ENCODE measurements at places on chromosomes 5 and 9.

GRCh38 chr5:116573702-116574366 lies 789 bp downstream of the SEMA6A start:
- no peak for DNase-seq

GRCh38 chr5:65867542-65868195 lies 58.7 kb upstream of the ERBIN start:
- DNase-seq, result no peak

DNA sequence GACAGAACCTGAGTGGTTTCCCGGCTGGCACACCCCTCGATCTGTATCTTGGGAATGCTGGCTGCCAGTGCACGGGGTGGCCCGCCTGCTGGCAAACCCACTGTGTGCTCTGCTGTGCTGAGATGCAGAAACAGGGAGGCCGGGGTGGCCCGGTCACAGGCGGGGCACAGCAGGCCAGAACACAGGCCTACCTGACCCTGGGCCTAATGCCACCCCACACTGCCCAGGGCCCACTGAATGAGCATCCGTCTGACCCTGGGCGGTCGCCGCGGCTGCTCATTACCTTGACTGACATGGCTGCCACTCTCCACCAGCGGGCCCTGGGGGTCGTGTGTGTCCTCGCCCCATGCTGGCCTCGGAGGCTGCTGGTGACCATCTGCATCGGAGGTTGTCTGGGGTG lies 14.2 kb upstream of the QSOX2 start:
- DNase-seq, result no peak

- no peak for DNase-seq
Measured at GRCh38 chr5:169666365-169666764, 29.3 kb downstream of the DOCK2 start.

GRCh38 chr9:83006378-83006777 lies 56.6 kb downstream of the RASEF start:
- no peak for DNase-seq

DNA sequence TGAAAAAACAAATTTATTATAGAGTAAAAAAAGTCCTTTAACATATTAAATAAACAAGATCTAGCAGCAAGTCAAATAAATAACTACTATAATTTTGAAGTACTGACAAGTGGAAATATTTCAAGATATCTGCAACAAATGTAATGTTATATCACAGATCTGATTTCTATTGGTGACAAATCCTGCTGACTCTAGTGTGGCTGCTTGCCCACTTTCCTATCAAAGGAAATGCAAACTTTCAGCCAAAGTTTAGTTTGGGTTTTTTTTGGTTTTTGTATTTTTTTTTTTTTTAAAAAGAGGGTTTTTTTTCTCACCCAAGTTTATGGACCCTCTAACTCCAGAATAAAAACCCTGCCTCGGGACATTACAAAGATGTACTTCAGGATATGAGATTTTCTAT lies 12.9 kb downstream of the ADRA1B start:
- DNase-seq, result no peak

- DNase-seq, result no peak
Measured at GRCh38 chr5:179345433-179346321, at the start of gene ADAMTS2. Gene ADAMTS2 (minus strand): TSS chr5:179345461. CDS start chr5:179345328, 133 bp downstream.

- DNase-seq, result no peak
Measured at GRCh38 chr9:13990994-13991393, 322.9 kb downstream of the NFIB start.

- peak; percentile 80 for DNase-seq
Measured at GRCh38 chr9:90301277-90301653, 341.4 kb downstream of the DIRAS2 start.

DNA sequence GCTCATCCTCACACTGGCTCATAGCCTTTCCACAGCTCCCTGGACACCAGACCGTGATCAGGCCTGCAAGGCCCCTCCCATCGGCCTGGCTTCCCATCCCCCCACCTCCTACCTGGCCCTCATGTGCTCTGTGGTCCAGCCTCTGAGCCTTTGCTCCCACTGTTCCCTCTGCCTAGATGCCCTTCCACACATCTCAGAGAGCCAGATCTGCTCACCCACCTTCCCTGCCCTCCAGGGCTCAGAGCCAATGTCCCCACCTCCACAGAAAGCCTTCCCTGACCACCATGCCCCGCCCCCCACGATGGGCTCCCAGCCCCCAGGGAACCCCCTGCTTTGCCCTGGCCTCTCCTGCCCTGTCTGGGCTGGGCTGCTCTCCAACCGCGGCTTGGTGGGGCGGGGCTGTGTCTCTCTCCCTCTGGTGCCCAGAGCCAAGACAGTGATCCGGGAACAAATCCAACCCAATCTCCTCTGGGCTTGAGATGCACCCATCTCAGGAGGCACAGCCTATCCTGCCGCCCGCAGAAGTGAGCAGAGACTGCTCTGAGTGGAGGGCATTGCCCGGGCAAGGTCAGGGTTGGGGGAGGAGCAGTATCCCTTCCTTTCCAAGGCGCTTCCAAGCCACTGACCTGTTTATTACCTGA lies 1.6 kb downstream of the NINJ1 start:
- no peak for DNase-seq

- DNase-seq, result no peak
Measured at GRCh38 chr9:89753472-89754055, 148.8 kb downstream of the GADD45G start.

DNA sequence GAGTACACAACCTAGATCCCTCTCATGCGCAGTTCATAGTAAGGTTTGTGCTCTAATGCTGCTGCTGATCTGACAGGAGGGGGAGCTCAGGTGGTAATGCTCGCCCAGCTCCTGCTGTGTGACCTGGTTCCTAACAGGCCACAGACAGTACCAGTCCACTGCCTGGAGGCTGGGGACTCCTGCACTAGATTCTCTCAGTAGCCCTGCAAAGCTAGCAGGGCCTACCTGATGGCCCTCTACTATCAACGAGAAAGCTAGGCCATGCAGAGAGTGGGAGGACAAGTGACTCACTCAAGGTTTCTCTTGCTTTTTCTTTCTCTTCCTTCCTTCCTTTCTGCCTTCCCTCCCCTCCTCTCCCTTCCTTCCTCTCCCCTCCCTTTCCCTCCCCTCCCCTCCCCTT lies 55.1 kb upstream of the TEX48 start:
- DNase-seq, result no peak

GRCh38 chr5:158390577-158390976 lies 531.6 kb upstream of the CLINT1 start:
- DNase-seq, result no peak

- no peak for DNase-seq
Measured at GRCh38 chr5:176812269-176813259, 2.2 kb downstream of the UNC5A start.

DNA sequence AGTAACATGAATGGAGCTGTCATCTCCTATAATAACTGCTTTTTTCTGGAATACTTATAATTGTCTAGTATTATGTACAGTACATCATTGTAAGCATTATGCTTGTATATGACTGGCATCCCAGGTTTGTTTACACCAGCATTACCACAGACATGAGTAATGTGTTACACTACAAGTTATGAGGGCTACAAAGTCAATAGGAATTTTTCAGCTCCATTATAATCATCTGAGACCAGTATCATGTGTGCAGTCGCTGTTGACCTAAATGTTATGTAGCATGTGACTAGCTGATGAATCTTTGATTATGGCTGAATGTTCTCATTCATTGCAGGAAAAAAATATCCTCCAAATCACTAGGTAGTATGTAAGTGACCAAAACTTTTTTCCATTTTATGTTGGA lies 2.2 kb downstream of the ZCCHC9 start:
- DNase-seq, result peak; percentile 84

DNA sequence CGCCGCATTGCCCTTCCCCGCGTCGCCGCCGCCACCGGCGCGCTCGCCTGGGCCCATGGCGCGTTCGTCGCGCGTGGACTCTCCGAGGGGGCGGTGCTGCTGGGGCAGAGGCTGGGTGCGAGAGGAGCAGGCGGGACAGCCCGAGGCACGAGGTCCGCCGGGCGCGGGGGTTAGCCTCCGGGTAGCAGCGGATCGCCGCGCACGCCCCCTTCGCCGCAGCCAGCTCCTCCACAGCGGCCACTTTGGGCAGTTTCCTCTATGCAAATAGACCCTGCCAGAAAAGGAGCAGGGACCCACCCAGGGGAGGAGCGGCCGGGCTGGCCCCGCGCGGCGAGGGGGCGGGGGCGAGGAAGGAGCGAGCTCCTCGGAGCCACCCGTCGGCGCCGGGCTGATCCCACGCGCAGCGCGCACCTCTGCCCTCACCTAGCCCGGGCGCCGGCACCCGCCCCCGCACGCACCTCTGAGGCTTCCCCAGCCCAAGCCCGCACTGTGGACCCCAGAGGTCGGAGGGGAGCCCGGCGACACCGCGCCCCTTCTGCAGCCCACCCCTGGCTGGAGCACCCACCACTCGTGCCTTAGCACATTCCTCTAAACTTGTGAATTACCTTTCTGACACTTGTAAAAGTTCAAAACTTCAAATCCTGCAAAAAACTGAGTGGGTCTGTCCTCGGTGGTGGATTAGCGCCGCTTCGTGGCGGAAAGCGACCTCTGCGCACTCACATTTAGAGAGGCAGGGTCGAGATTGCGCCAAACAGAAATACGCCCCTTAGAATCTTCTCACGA lies at the start of gene COL23A1:
Gene COL23A1 (minus strand): TSS at position 253 of the 783 bp plus-strand sequence.
- DNase-seq, result no peak

- DNase-seq, result no peak
Measured at GRCh38 chr5:170751631-170752030, 31.9 kb upstream of the GABRP start.

DNA sequence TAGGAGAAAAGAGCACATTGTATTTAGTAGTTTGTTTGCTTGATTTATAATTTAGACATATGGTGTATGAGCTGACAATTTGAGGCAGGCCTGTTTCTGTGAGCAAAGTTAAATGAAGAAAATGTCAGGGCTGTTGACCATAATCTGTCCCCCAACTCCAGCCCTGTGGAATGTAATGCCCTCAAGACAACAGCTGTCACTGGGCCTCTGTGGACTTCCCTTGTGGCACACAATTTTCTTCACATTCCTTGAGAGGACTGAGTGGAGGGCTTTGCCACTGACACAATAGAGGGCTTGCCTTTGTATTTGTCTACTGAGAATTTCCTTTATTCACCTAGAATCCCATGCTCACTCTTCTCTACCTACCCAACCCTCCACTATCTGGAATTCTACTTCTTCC lies 141.2 kb upstream of the CD180 start:
- no peak for DNase-seq

DNA sequence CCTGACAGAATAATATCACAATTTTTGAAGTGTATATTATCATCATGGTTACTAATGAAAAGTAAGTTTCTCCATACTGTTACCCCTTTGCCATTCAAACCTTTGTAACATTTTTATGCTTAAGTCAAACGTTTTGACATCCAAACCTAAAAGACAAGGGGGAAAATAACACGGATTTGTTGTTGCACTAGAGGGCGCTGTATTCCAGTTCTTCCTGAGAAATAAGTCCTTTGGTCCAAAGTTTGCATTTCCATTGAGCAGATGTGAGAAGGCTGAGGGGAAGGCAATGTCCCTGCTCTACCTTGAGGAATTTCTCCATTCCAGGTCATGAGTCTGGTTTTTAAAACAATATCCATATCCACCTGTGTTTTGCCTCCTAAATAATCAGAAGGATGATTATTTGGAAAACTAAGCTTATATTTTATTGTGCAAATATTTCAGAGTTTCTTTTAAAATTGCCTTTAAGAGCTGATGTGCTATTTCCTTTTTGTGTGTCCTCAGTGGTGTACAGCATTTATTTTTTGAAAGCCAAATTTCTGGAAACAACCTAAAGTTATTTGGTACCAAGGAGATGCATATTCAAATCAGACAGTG lies 9.7 kb downstream of the LECT2 start:
- DNase-seq, result peak; percentile 22

DNA sequence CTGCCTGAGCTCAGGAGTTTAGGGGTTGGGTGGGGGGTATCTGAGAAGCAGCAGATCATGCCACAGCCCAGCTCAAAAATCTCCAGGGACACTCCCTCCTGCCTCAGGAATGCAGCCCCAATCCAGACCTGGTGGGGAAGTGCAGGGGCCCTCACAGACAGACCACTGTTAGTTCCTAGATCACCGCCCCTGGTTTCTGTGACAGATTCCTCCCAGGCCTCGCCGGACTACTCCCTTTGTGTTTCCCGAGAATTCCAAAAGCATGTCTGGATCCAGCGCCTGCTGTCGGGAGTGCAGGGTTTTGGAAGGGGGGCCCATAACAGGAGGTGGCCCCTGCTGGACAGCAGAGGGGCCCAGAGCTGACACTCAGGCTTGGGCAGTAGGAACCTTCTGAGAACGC lies 74.5 kb downstream of the CTSL start:
- no peak for DNase-seq

DNA sequence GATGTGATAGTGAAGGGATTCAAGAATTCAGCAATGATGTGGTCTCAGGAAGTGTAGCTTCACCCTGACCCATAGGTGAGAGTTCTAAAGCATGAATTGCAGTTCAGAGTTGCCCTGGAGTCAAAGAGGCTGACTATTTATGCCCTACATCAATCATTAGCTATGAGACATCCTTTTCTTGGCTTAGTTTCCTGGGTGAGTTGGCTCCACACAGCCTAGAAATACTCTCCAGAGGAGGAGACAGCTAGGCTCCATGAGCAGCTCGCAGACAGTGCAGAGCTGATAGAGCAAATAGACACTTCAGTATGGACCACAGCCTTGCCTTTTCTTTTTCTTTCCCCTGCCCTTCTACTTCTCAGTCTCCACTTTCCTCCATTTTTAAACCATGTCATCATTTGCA lies 1651.8 kb downstream of the MAT2B start:
- DNase-seq, result no peak

DNA sequence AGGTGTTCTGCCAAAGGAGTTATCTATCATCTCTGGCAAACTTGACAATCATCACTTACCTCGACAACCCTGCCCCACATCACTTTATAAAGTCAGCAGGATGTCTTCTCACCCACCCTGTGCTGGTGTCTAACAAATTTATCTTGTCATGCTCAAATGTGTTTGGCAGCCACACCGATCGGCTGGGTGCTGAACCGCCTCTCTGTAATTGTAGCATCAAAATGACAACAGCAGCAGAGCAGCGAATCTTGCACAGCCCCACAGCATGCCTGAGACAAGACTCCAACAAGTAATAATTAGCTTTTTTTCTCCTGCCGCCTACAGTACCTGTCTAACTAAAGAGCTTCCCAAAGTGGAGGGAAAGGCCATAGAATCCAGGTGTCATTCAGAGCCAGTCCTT lies 176.2 kb downstream of the NR3C1 start:
- DNase-seq, result no peak

GRCh38 chr9:119959846-119960545 lies 590.8 kb upstream of the BRINP1 start:
- no peak for DNase-seq

DNA sequence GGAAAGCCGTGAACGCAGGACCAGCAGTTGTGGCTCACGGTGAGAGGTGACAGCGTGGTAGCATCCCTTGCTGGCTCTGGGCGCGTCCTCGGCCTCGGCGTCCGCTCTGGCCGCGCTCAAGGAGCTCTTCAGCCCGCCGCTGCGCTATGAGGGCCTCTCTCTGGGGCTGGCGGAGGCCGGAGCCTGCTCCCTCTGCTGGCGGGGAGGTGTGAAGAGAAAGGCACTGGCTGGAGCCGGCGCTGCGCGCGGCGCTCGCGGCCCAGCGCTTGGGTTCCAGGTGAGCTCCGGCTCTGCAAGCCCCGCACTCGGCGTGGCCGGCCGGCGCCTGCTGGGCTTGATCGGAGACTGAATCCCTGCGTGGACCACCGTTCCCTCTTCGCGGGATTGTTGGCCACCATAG lies 705.6 kb downstream of the SEMA5A start:
- DNase-seq, result no peak

All from epithelial cell of prostate (primary cell).